ENCODE measurements at places on chromosomes 4 and X.

GRCh38 chr4:183411291-183411861 is 33.1 kb upstream of the CDKN2AIP start:
- no peak for DNase-seq

- DNase-seq: no peak
These were observed 22.7 kb upstream of the DRD5 start for GRCh38 chr4:9758641-9759317.

DNA sequence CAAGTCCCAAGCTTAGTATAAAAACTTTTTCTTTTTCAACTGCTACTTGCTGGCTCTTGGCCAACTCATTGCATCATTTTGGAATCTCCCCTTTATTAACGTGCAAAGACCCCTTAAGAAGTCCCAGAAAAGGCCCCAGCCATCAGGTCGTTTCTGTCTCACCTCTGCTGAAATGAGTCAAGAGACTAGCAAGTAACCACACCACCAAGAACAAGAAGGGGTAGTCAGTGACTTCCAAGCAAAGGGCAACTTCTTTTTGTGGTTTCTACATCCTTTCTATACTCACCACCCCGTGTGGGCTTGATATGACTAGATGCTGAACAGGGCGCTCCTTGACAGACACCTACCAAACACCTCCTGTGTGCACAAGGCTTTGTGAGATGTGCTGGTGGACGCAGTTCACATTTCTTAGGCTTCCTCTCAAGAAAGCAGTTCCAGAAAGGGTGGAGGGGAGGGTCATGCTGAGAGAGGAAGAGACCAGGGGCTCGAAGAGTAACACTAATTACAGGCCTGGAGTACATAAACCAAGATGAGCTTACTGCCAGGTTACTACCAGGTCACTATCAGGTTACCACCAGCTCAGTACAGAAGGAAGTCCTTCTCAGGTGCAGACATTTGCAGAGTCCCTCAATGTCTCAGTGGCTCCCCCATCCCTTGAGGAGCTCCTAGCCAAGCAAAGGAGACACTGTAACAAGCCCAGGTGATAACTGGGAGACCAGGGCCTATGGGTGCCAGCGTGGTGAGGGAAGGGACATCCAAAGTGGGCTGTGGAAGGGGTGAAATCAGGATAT is 19.3 kb downstream of the JAKMIP1 start:
- peak; percentile 74 for DNase-seq

DNA sequence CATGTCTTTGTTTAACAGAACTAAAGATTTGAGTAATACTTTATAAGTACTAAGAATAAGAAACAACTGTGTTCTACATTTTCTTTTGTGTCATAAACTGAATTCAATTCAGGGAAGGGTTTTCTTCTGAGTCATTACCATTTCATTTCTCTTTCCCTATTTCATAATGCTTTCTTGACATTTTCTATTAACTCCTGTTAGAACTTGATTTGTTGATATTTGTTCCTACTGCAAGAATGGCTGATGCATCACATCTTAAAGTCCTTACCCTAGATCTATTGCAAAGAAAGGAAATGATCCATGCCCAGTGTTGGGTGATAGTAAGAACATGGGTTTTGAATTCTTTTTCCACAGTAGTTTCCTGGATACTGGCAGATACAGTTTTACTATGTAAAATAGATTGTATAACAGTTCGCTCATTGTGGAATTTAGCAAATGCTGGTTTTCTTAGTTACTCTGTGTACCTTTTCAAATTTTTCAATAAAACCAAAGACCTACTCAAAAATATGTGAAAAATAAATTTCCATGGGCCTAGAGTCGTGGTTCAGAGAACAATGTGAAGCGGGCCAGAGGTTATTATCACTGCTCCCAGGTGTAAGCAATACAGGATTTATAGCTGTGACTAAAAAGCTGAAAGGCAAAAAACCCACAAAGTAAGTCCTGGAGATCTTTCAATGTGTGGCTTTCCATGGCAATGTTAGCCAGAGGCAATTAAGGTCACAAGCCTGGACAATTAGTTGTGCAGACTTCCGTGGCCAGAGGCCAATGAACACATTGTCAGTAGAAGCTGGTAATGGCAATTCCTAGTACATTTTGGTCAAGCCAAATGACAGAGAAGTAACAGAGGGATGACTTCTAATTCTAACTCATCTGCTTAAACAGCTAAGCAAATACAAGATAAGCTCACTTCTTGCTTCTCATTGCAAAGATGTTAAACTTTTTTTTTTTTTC is 127.3 kb upstream of the FAT4 start:
- no peak for DNase-seq

- no peak for DNase-seq
These were observed 41.1 kb downstream of the FRMD7 start for GRCh38 chrX:132086672-132087071.

DNA sequence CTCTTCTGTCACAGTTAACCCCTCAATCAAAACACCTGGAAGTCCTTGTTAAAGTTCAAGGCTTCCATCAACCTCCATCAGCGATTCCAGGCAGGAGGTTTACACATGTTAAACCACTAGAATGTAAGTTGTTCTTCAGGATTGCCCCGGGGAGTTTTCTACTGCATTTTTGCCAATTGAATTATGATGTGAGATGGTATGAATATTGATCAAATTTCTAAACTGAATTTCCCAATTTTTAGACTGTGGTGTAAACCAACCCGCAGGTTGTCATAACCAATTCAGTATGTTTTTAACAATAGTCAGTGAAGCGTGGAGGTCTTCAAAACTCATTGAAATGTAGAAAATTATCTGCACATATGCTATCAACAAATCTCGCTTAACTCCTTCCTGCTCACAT is 21.2 kb upstream of the TENM3 start:
- no peak for DNase-seq

DNA sequence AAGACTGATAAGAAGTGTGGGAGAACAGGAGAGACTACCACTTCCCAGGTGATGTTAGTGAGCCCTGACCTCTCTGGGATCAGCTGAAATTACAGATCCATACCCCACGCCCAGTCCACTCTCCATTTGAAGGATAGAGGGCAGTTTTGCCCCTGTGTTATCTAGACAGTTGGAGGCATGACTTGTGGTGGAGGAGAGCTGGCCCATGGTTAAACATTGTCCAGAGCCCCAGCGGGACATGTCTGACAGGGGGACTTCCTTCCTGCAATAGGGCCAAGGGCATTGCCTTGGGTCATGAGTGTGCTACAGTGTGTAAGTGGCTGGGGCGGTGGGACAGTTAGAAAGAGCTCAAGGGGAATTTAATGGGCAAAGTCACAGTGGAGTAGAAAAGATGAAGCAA is 181.1 kb downstream of the MID1IP1 start:
- DNase-seq: no peak

DNA sequence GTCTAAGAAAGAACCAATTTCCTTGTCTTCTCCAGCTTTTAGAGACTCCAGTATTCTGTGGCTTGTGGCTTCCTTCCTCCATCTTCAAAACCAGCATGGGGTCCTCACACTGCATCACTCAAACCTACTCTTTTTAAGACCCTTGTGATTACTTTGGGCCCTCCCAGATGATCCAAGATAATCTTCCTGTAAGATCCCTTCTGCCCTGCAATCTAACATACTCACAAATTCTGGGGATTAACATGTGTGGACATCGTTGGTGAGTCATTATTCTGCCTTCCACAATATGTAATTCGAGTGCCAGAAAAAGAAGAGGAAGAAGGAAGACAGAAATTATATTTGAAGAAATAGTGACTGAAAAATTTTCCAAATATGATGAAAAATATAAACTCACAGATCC is 47.9 kb downstream of the BEND4 start:
- DNase-seq: no peak

DNA sequence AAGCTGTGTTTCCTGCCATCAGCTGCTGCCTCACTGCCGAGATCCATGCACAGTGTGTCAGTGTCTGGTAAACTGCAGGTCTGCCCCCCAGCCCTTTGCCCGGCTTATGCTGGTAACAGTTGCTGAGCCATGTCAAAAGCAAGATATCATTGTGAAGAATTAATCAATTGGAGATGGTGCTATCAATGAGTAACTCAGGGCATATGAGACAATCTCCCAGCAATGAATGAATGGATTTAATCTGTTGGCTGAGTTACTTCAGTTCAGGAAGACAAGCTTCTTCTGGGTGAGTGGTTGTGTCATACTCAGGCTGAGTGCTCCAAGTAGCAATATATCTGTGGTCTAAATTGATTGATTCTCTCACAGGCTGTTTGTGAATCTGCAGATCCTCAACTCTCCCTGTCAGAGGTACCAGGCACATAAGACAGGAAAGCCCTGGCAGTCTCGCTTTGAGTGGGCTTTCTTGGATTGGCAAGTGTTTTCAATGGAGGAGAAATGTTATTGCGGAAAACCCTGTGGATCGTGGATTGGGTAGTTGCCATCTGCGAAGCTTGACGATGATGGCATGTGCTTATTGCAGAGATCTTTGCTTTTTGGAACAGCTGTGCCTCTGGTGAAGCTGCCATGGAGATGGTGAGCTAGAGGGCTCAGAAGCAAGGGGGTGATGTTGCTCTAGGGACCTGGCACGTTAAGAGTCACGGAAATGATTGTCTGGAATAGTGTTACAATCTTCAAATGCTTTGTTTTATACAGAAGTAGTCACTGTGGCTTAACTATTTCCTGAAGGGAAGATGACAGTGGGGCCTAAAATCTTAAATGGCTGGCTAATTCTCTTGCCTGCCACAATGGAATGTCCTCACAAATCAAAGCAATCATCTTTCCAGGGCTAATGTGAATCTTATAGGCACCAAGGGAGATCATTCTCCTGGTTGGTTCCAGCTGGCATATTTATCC is 147.6 kb upstream of the TBC1D9 start:
- DNase-seq: no peak

DNA sequence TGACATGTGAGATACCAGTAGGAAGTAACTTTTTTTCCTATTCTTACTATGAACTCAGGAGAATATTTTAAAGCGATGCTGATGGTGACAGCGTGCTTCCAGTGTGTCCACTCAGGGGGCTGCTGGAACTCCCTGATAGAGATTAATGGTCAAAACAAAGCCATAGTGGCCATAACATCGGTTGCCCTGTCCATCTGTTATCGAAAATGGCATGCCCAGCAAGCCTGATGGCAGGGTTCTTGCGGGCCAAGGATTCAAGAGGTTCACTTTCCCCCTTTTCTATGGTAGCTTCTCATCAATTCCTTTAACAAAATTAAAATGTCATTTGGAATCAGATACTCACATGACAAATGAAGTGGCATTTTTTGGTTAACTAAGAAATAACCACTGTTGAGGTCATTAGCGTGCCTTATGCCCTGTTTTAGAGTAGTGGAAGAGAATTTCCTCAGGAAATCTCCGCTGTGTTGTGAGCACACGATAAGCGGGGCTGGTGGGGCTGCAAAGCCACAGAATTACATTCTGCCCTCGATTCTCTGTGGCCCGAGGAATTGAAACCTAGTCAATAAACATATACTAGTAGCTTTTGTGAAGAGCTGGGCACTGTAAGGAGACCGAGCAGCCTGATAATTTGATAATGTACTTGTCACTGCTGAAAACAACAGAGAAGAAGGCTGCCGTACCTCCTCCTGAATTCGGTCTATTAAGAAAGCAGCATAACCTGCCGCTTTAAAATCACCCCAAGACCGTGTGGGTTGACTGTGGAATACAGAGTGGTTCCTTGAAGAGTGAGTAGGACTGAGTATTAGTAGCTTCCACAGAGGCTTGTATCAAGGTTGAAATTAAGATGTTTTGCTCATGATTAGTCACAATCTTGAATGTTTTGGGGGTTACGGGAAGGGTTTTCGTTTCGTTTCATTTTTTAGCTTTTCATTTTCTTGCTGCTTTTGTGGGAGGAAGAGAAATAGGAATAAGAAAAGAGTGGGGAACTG is 46.7 kb downstream of the PTCHD1 start:
- no peak for DNase-seq
